Epithelial cell of alveolus of lung (primary cell): ENCODE measurements at places on chromosomes 2 and 18. TPM values are rescaled to one million over a fixed set of nuclear protein-coding genes. Genes with fewer than 3 reads are reported as not detected.

EFR3B gene
- 0.40 and 0.78 TPM in 2 replicates for total RNA-seq

BOK gene
- total RNA-seq, result 23.3 and 64.8 TPM in 2 replicates

ABCG5 gene
- total RNA-seq, result not detected in 2 replicates

ABCB11 gene
- total RNA-seq, result not detected in 2 replicates

MARCO gene
- total RNA-seq, result not detected in 2 replicates

SAG gene
- total RNA-seq, result not detected in 2 replicates

REG3A gene
- not detected in 2 replicates for total RNA-seq

DSG4 gene
- not detected in 2 replicates for total RNA-seq

KLF11 gene
- total RNA-seq, result 5.4 and 5.7 TPM in 2 replicates

ARHGAP25 gene
- total RNA-seq, result 1.4 and 2.2 TPM in 2 replicates

MAPK4 gene
- total RNA-seq, result under 0.01 and 0.16 TPM in 2 replicates

GCKR gene
- total RNA-seq, result 0.24 and 0.39 TPM in 2 replicates

SP140 gene
- total RNA-seq, result 0.39 TPM in 1 of 2 replicates, not detected in the other

CHAC2 gene
- 0.16 and 6.9 TPM in 2 replicates for total RNA-seq

ASB18 gene
- total RNA-seq, result not detected in 2 replicates

CRYGD gene
- not detected in 2 replicates for total RNA-seq

NPAS2 gene
- 10.9 and 22.5 TPM in 2 replicates for total RNA-seq

CCBE1 gene
- total RNA-seq, result 34.5 and 38.1 TPM in 2 replicates

OTOF gene
- total RNA-seq, result 0.24 TPM in 1 of 2 replicates, not detected in the other

EFHD1 gene
- 0.40 and 2.2 TPM in 2 replicates for total RNA-seq

OSR1 gene
- 8.4 and 18.8 TPM in 2 replicates for total RNA-seq

C2orf66 gene
- total RNA-seq, result 0.24 TPM in 1 of 2 replicates, not detected in the other

SERPINB11 gene
- not detected in 2 replicates for total RNA-seq

TXNL4A gene
- total RNA-seq, result 46.5 and 58.8 TPM in 2 replicates

LAMA1 gene
- 2.8 and 16.0 TPM in 2 replicates for total RNA-seq

RAMP1 gene
- total RNA-seq, result 21.7 and 43.8 TPM in 2 replicates

SALL3 gene
- total RNA-seq, result 1.3 TPM in 1 of 2 replicates, not detected in the other

ANKMY1 gene
- total RNA-seq, result 6.9 and 24.5 TPM in 2 replicates

ZNF532 gene
- 36.6 and 45.7 TPM in 2 replicates for total RNA-seq

DES gene
- under 0.01 and 20.4 TPM in 2 replicates for total RNA-seq

PROKR1 gene
- 0.08 and 0.13 TPM in 2 replicates for total RNA-seq

TMEM37 gene
- 0.13 and 9.8 TPM in 2 replicates for total RNA-seq

USP34 gene
- 55.2 and 55.7 TPM in 2 replicates for total RNA-seq

FRZB gene
- 0.52 and 0.64 TPM in 2 replicates for total RNA-seq

IL1F10 gene
- not detected in 2 replicates for total RNA-seq

ABHD1 gene
- total RNA-seq, result not detected in 2 replicates

NXPH2 gene
- total RNA-seq, result 0.13 TPM in 1 of 2 replicates, not detected in the other

TOGARAM2 gene
- total RNA-seq, result 0.13 TPM in 1 of 2 replicates, not detected in the other

SNORC gene
- total RNA-seq, result 0.26 and 6.8 TPM in 2 replicates

STK25 gene
- 170 and 243 TPM in 2 replicates for total RNA-seq

SPATA3 gene
- total RNA-seq, result not detected in 2 replicates

POTEF gene
- not detected in 2 replicates for total RNA-seq

ANO7 gene
- 1.4 and 1.6 TPM in 2 replicates for total RNA-seq

POTEI gene
- total RNA-seq, result not detected in 2 replicates

KYNU gene
- total RNA-seq, result 4.4 and 25.7 TPM in 2 replicates

DNAH7 gene
- total RNA-seq, result 0.08 and 1.3 TPM in 2 replicates

FER1L5 gene
- total RNA-seq, result under 0.01 and 0.16 TPM in 2 replicates

ENOSF1 gene
- 16.4 and 32.7 TPM in 2 replicates for total RNA-seq

MERTK gene
- 1.0 and 2.7 TPM in 2 replicates for total RNA-seq

ALPP gene
- total RNA-seq, result not detected in 2 replicates

THAP4 gene
- total RNA-seq, result 46.8 and 68.2 TPM in 2 replicates

UGT1A10 gene
- not detected in 2 replicates for total RNA-seq

RESP18 gene
- total RNA-seq, result not detected in 2 replicates

SNED1 gene
- total RNA-seq, result 9.7 and 151 TPM in 2 replicates

RBMS1 gene
- total RNA-seq, result 41.6 and 119 TPM in 2 replicates

TTC32 gene
- total RNA-seq, result 1.8 and 7.4 TPM in 2 replicates

XPO1 gene
- total RNA-seq, result 100 and 104 TPM in 2 replicates

LHCGR gene
- total RNA-seq, result 0.39 TPM in 1 of 2 replicates, not detected in the other

NEDD4L gene
- total RNA-seq, result 9.4 and 18.1 TPM in 2 replicates

ALK gene
- total RNA-seq, result not detected in 2 replicates
